SK-MEL-5 (cell line): ENCODE measurements at places on chromosomes 2 and 18.

- DNase-seq: no peak
These were observed 288.9 kb upstream of the ETAA1 start for GRCh38 chr2:67108231-67108630.

DNA sequence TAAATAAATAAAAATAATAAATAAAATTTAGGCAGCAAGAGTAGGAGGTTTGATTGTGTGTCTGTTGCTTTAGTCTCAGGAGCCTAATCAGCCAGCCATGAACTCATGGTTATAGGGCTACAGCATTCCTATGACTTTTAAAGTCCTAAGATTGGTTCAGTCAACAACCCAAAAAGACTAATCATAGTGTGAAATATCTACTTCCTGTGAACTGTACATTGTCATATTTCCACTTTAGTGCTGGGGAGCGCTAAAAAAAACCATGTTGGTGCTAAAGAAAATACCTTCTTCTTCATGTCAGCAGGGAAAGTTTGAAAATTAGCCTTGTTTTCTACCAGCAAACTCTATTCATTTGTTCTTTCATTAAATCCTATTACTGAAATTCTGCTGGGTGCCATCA, 521.6 kb downstream of the RNF144A start:
- no peak for DNase-seq

DNA sequence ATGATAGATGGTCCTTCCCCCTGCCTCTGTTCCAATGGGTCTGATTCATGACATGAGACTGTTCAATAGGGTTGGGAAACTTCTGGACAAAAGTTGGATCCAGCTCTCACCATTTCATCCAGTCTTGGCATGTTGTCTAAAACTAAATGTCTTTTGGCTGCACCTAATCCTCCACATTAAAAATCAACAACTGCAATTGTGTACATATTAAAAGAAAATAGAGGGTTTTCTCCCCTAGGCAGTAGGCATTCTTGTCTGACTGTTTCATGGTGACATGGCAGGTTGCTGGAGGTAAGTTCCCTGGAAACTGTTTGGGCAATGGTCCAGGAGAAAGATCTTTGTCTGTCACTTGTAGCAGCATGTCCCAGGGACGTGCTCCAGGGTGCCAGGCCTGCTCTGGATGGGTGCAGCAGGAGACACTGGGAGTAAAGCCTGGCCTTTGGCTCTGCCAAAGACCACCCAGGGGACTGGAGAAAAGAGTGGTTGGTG, 135.8 kb downstream of the TCF4 start:
- no peak for DNase-seq

GRCh38 chr18:13573750-13574149, 152.6 kb downstream of the FAM210A start:
- no peak for DNase-seq
